Stimulated activated CD4-positive, alpha-beta T cell treated with anti-CD3 and anti-CD28 coated beads, Interleukin-12 subunit alpha, Interleukin-12 subunit beta, amount 100 ng/mL, for 24 hours (primary cell): ENCODE measurements at places on chromosomes 16 and 17.
A peak's percentile ranks its signal among the peaks of the same experiment; 100 is the strongest.

DNA sequence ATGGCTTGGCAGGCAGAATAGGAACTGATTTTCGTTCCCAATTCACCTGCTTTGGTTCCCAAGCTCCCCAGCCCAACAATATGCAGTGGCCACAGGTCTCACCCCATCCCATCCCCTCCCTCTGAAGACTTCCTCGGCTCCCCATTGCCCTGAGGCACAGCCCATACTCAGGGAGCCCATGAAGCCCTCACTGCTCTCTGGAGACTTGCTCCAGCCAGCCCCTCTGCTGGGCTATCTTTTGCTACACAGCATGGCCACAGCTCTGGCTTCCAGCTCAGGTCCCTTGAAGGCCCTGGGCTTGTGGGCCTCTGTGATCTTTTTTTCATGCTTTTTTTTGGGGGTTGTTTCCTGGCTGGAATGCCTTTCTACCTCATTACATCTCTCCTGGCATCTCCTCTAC is 8.5 kb upstream of the RNF222 start:
- no peak for DNase-seq

DNA sequence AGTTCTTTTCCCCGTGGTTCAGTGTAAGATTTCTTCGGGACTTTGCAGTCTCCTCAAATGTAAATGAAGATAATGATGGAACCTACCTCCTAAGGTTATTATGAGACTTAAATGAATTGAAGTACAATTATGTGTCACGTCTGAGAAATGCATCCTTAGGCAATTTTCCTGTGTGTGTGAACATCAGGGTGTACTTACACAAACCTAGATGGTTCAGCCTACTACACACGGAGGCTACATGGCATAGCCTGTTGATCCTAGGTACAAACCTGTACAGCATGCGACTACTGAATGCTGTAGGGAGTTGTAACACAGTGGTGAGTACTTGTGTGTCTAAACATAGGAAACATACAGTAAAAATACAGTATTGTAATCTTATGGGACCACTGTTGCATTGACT is 1.1 kb upstream of the FAM20A start:
- no peak for DNase-seq

DNA sequence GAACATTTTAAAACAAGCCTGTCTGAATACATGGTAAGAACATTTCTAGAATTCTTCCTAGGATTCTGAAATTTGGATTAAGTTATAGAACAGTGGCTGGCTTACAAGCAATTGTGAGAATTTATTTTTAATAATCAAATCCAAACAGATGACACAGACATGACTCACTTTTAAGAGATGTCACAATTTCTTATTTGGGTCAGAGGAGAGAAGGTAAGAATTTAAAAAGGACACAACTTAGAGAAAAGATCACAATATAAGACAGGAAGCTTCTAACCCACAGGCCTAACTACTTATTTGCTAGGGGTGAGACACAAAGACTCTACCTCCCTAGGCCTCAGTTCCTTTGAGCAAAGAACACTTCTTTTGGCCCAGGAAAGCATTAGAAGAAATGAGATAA is 32.7 kb downstream of the ZZEF1 start:
- DNase-seq, result no peak

- peak; percentile 70 for DNase-seq
Measured at GRCh38 chr17:40480501-40481003, 20.9 kb downstream of the TNS4 start.

- no peak for DNase-seq
Measured at GRCh38 chr17:82384730-82385481, 13.3 kb downstream of the UTS2R start.

GRCh38 chr16:13378151-13378550 is 476.8 kb downstream of the SHISA9 start:
- no peak for DNase-seq

DNA sequence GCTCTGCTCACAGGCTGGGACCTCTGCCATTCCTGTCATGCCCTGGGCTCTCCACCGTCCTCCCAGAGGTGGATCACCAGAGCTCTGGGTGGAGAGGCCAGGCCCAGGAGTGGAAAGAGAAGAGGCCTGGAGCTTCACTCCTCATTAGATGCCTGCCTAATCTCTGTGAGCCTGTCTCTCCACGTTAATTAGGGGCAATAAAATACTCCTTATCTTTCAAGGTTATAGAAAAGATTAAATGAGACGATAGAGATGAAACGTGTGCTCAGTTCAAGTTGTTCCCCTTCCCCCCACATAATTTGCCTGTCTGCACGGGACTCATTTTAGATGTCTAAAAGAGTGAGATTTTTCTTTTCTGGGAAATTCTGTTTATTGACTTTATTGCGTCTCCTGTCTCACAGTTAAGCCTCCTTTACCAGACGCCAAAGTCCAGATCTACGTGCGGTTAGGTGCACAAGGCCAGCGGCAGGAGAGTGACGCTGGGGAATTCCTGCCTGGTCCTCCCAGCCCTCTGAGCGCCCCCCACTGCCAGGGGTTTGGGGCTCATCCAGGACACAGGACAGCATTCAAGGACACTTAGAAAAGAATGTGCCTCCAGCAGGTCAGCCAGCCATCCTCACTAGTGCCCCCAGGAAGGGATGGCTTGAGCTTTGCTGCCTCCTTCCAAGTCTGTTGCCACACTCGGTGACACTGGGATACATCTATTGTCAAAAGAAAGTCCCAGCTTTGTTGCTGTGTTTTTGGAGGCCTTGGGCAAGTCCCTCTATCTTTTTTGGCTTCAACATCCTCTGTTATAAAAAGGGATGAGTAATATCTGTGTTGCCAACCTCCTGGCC is 42.3 kb downstream of the TBX4 start:
- DNase-seq, result no peak

GRCh38 chr17:64278614-64279013 is 15.6 kb upstream of the TEX2 start:
- DNase-seq, result no peak

DNA sequence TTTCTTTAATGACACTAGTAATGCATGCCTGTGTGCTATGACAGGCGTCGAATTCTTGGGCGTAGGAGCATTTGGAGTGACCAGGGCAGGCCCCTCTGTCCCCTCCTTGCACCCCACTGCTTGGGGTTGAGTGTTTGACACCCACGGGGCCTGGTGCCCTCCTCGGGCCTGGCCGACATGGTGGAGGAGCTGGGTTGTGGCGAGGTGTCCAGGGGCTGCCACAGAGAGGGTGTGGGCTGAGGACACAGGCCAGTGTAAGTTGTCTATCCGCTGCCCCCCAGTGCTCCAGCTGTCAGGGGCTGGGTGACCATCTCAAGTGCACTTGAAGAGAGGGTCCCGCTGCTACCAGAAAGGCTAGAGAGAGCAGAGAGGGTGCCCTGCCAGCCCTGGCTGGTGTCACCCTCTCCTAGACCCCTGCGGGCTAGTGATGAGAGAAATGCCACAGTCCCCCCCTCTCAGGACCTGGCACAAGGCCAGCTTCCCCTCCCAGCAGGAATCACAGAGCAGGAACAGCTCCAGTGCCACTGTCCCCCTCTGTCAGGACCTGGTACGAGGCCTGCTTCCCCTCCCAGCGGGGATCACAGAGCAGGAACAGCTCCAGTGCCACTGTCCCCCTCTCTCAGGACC is 30.5 kb downstream of the MGRN1 start:
- DNase-seq, result no peak

- no peak for DNase-seq
Measured at GRCh38 chr17:50130559-50131305, 772 bp upstream of the SAMD14 start.
